NCI-H1436 treated with DMSO at 0.1 percent for 48 hours (cell line): ENCODE measurements at places on chromosomes 4 and X.

DNA sequence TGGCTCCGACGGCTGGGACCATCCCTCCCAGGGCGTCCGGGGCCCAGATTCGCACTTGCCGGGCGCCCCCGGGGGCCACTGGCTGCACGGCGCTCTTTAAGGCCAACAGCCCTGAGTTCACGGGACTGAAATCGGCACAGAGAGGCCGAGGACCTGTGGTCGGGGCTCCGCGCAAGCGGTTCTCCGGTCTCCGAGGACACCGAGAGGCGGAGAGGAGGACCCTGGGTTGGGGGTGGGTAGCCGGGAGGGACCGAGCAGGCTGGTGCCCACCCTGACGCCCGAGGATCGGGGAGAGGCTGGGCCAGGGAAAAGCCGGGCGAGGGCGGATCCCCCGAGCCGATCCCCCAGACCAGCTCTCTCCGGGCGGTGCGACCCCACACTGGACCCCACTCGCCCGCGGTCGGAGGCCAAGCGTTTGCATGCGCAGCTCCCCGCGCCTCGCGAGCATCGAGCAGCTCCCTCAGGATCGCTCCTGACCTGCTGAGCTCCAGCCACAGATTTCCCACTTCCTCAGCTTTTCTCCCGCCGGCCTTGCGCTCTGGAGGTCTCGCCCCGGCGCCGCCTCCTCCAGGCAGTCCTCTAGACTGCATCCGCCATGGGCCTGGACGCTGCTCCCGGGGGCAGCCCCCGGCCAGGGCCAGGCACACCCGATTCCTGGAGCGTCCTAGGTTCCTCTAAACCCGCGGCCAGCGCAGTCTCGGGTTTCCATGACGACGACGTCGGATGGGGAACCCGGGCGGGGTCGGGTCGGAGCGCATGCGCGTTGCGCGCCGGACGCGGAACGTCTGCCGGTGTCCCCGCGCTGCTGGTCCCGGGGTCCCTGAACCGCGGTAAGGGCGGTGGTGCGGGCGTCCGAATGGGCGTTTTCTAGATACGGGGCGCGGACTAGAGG lies 17.6 kb upstream of the NAT8L start:
- DNase-seq = peak; percentile 23

- DNase-seq = no peak
These were observed 1544.9 kb upstream of the PCDH7 start for GRCh38 chr4:29175291-29175690.

- DNase-seq = no peak
These were observed 86.9 kb upstream of the NEIL3 start for GRCh38 chr4:177222781-177223180.

DNA sequence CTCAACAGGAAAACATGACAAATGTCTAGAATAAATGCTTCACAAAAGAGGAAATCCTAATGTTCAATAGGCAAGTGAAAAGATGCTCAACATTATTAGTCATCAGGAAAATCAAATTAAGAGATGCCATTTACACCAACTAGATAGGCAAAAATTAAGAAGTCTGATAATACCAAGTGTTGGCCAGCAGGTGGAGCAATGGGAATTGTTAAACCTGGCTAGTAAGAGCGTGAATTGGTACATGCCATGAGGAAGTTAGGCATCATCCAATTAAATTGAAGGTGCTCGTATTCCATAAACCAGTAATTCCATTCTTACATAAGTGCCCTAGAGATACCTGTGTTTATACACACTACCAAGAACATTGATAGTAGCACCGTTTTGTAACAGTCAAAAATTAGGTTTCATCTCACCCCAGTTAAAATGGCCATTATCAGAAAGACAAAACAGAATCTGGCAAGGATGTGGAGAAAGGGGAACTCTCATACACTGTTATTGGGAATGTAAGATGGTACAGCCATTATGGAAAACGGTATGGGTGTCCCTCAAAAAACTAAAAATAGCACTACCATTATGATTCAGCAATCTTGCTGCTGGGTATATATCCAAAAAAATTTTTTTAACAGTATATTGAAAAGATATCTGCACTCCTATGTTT lies 14.0 kb upstream of the ZCCHC18 start:
- peak; percentile 46 for DNase-seq

GRCh38 chr4:5168891-5169290 lies 117.6 kb downstream of the STK32B start:
- DNase-seq = no peak

DNA sequence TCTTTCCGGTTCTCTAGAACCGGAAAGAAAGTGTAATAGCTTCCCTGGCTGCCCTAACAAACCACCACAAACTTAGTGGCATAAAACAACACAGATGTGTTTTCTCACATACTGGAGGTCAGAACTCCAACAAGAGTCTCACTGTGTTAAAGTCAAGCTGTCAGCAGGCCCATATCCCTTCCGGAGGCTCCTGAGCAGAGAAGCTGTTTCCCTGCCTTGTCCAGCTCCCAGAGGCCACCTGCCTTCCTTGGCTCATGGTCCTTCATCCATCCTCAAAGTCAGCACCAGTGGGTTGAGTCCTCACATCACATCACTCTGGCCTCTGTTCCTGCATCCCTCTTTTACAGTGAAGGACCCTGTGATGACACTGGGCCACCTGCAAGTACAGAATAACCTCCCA lies 49.8 kb upstream of the HMX1 start:
- no peak for DNase-seq

DNA sequence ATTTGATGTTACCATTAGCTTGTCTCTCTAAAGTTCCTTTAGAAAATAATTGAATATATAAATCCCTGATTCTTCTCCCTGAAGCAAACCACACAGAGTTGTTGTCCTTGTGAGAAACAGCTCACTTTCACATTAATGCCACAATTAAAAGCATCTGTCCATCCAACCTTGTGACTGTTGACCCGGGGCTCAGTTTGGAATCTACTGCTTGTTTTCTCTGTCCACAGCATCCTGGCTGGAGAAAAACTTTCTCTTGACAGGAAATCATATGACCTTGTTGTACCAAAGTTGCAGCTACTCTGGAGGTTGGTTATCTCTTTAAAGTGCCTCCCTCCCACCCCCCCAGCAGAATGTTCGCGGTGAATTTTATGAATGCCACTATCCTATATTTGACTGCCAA lies 3.1 kb downstream of the PRKG2 start:
- no peak for DNase-seq

GRCh38 chr4:107793996-107794395 lies 30.7 kb upstream of the SGMS2 start:
- DNase-seq = no peak

DNA sequence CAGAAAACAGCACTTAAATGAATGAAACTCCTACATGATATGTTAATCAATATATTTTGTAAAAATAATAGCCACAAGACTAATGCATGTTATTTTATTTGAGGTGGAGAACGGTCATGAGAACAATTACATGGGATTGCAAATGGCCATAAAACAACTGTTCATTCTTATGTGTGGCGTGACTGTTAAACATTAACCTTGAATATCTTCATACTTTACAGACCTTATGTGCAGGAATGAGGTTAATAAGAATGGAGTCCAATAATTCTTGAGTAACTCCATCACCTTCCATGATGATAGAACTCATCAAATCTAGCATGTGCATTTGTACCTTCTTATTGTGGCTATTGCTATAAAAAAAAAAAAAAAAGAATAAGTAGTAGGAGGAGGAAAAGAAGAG lies 55.3 kb downstream of the PDS5A start:
- DNase-seq = no peak

GRCh38 chr4:2388429-2389182 lies 29.8 kb downstream of the ZFYVE28 start:
- DNase-seq = no peak

DNA sequence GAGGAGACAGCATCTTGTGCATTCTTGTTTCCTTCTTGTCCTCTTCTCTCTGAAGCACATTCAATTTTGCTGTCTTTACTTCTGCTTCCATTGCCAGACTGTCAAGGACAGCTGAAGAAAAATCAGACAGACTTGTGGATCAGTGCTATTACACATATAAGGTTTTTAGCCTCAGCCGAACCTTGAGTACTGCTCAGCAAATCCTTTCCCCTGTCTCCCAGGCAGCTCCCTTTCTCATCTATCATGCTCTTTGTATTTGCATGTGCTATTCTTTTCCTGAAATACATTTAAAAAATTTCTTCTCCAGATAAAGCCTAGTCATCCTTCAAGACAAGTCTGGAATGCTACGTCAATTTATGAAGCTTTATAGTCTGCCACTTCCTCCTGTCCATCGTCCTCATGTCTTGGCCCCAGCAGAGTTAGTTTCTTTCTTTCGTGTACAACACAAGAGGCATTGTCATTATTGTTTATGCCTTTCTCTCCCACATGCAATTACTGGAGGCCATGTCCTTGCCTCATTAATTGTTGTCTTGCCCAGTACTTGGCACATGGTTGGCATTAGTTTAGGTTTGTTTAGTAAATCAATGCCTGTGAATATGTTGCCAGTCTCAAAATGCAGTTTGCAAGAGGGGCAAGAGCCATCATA lies 45.1 kb downstream of the ADGRL3 start:
- DNase-seq = no peak

DNA sequence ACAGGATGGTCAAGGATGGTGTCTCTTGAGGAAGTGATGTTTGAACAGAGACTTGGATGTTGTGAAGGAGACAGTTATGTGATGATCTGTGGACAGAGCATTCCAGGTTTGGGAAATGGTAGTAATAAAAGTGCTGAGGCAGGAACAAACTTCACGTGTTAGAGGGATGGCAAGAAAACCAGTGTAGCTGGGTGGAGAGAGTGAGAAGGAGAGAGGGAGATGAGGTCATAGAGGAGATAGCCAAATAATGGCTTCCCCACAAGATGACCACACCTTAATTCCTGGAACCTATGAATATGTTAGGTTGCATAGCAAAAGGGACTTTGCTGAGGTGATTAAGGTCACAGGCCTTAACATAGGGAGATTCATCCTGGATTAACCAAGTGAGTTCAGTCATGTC lies 75.6 kb upstream of the GPR50 start:
- no peak for DNase-seq
